ENCODE measurements at places on chromosomes 2 and 18. TPM values are rescaled to one million over a fixed set of nuclear protein-coding genes. Genes with fewer than 3 reads are reported as not detected.
A peak's percentile ranks its signal among the peaks of the same experiment; 100 is the strongest.

The KIF5C gene
- 93.6 TPM for polyA plus RNA-seq

The STPG4 gene
- not detected for polyA plus RNA-seq

DNA sequence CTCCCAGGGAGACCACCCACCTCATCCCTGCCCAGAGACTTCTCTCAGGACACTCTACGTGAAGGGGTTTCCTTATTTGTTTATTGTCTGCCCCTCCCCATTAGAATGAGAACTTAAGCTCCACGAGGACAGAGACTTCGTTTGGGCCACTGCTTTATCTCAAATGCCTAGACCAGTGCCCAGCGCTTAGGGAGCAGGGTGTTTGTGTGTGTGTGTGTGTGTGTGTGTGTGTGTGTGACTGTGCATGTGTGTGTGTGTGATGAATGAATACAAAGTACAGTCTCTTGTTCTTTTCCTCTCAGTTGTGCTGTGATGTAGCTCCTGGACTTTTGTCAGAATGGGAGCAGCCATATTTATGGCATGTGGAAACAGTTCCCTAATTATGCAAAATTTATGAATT, 34.4 kb upstream of the CABYR start:
- no peak for DNase-seq

The SLC40A1 gene
- 5.8 TPM for polyA plus RNA-seq

The CFAP53 gene
- polyA plus RNA-seq, result 0.80 TPM

The ABCB11 gene
- not detected for polyA plus RNA-seq

DNA sequence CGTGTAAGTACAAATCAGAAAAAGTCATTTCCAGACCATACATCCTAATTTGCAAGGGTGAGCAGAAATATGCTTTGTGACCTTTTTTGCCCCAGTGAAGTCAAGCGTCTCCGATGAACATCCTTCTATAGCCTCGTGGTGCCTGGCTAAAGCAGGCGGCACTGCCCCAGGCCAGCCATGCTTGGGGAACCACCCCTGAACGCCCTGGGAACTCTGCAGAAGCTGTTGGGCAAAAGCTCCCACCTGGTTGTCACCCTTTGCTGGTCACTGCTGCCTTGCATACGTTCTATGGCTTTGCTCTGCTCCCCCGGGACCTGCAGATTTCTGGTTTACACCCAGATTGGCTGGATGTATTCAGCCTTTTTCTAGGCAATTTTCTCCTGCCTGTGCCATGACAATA, 256.4 kb downstream of the SS18 start:
- DNase-seq, result no peak

DNA sequence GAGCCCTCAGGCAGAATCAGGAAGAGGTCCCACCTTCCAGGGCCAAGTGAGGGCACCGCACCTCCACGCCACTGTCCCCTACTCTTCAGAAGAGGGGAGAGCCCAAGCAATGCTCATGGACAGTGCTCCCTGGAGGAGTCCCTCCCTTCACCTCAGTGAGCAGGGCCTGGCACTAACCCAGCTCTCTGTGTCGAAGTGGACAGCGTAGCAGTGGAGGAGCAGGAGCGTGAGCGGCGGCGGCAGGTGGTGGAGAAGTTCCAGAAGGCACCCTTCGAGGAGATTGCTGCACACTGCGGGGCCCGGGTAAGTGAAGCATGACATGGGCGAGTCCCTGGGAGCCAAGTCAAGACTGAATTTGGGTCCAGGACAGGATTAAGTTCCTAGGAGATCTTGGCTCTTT, 16.7 kb downstream of the POMC start:
- no peak for DNase-seq

DNA sequence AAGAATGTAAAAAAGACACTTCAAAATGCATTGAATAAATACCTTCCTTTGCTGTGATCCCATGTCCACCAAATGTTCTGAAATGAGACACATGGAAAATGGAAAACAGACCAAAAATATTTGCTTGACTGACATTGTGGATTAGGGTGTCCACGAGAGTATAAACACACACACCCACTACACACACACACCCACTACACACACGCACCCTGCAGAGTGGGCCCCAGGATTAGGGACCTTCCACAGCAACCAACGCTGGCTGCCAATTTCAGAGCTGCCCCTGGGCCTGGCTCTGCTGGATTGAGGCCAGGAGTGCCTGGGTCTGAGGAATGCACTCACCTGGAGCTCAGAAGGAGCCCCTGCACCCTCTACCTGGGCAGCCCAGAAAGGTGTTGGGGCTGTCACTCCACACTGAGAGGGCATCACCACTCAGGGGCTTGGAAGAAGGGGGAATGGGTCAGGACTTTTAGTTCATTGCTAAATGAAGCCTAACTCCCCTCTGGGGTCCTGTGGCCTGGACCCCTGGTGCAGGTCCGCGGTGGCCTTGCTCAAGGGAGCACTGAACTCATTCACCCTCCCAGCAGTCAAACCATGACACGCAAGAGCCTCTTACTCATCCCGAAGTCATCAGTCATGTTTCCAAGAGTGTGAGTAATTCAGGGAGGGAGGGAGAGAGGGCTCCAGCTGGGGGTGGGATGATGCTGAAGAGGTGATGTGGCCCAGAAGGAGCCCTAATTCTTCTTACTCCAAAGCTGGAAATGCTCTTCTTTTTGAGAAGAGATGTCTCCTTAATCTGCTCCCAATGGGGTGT, 50.2 kb upstream of the PLB1 start:
- no peak for DNase-seq

DNA sequence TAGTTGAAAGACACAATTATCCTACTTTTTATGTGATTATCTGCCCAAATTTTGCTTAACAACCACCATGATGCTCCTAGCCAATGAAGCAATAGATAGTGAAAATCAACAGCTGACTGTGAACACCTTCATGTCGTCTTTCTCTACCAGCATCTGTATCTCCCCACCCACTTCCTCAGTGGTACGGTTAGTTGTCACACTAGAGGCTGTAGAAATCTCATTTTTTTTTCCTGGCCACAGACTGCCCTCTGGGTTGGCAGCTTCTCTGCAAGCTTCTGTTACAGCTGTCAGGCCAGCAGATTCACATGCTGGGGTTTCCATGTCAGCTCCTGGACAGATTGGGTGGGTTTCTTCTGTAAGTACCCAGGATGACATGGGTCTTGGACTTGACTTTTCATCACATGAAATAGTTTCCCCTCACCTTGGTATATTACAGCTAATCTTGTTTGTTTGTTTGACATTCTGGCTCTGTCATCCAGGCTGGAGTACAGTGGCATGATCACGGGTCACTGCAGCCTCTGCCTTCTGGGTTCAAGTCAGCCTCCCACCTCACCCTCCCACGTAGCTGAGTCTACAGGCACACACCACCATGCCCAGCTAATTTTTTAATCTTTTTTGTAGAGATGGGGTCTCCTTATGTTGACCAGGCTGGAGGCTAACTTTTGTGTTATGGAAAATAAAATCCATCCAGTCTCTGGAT, 24.3 kb downstream of the STAT4 start:
- no peak for DNase-seq

- no peak for DNase-seq
These were observed 339.0 kb upstream of the MEIS1 start for GRCh38 chr2:66095820-66096345.

DNA sequence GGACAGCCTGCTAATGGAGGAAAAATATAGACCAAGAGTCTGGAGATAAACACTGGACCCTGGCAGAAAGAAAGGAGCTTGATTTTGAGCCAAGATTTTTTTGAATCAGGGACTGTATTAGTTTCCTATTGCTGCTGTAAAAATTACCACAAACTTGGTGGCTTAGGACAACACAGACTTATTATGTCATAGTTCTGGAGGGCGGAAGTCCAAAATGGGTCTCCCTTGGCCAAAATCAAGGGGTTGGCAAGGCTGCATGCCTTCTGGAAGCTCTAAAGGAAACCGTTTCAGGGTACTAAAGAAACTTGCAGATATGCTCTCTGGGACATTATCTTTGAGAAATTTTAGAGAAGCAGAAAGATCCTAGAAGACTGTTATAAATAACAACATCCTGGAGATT, 140.1 kb downstream of the BABAM2 start:
- no peak for DNase-seq

GRCh38 chr18:32289483-32290075, 99.7 kb downstream of the MEP1B start:
- DNase-seq, result peak; percentile 55

Data from brain (organoid and tissue), 16 donors.